ENCODE measurements at places on chromosomes 3 and 15.
A peak's percentile ranks its signal among the peaks of the same experiment; 100 is the strongest.

- DNase-seq, result peak; percentile 58
Observed at GRCh38 chr3:52892625-52893311, 4.6 kb downstream of the STIMATE start.

GRCh38 chr3:158279609-158280008, 169.7 kb downstream of the RSRC1 start:
- no peak for DNase-seq

DNA sequence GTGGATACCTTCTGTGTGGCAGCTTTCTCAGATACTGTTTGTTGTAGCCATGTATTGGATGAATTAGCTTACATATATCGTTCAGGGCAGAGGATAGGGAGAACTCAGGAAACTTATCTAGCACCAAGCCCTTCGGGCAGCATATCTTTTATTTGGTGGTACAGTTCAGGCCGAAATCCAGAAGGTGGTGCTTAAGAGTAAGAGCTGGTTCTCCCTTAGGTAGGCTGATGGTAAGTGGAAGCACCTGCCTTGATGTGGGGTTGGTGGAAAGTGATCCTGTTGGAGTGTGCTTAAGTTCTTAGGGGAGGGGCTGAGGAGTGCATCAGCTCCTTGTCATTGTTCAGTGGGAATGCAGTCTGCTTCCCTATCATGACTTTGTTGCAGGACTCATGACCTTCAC, 187.5 kb downstream of the DOCK3 start:
- DNase-seq, result no peak

DNA sequence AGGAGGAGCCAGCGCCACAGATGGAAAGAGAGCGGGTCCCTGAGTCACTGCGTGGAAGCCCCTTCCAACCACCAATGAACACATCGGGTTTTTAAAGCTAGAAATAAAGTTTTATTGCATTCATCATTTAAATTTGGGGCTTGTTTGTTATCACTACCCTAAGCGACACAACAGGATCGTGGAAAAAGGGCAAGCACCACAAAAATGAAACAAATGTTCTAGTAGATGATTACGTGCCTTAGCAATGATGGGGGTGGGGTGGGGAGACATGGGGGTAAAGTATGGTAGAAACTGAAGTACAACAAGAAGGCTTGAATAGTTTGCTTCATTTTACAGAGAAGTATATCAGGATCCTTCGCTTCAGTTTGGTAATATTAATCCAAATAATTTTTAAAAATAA, 221.6 kb upstream of the ATP10A start:
- DNase-seq, result no peak

Data from stimulated activated effector memory CD8-positive, alpha-beta T cell treated with anti-CD3 and anti-CD28 coated beads, Interleukin-12 subunit alpha, Interleukin-12 subunit beta, amount 100 ng/mL, for 72 hours (primary cell).